Neural crest cell (in vitro differentiated cells): ENCODE measurements at places on chromosomes 6 and 20. TPM values are rescaled to one million over a fixed set of nuclear protein-coding genes. Genes with fewer than 3 reads are reported as not detected.

DNA sequence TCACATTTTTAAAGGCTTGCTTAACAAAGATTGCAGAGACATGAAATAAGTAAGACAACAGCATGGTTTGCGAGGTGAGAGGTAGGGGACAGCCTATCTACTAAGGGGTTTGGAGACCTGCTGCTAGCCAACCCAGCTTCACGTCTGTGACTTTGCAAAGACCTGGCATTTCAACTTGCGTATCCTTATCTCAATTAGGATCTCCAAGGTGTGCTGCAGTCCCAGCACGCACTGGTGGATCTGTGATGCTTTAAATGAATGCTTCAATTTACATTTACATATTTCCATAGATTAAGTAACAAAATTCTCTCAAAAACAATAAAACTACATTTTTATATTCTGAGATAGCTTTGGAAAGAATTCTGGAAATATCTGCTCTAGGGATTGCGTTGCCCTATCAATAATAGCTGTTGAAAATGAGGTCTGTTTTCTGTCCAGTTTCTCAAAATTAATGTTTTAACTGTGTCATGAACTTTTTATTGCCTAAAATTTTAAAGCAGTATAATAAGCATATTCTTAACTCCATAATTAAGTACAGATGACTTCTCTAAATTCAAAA lies 124.4 kb upstream of the EDN1 start:
- DNase-seq: no peak

DNA sequence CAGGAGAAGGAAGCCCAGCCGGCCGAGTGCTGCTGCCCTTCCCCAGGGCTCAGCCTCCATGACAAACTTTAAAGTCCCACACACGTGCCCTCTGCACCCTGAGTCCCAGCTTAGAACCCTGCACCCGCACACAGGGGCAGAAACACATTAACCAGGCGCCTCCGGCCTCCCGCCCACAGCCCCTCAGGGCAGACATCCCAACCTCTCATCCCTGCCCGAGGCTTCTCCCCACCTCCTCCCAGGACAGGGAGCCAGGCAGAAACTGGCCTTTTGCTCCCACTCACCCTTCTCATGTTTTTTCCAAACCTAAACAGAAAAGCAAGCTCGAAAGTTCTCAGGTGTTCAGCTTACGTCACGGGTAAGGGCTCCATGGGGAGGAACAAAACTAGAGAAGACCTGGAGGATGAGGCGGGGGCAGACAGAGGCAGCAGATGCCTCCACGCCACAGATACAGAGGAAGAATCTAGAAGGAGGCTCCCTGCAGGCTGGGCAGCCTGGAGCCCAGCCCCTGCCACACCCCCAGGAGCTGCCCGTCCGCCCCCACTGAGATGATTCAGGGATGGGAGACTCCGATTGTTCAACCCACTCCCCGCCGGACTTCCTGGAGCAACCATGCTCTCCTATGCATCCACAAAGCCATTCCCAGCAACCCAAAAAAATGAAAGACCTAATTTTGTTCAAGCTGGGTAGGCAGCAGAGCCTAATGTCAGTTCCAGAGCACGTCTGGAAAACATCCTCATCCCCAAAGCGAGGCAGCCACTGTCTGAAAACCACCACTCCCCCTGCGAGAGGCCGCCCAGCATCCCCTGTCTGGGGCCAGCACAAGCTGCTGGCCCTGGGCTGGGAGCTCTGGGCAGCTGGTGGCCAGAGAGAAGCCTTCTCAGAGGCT lies 8.8 kb downstream of the KCNQ2 start:
- no peak for DNase-seq

TRIM15 gene
- not detected in 2 replicates for total RNA-seq

GRCh38 chr6:54654381-54654780 lies 192.2 kb upstream of the FAM83B start:
- no peak for DNase-seq

- no peak for DNase-seq
Observed at GRCh38 chr6:34656378-34657036, 40.1 kb downstream of the ILRUN start.

- DNase-seq: no peak
Observed at GRCh38 chr6:124907596-124907995, 54.6 kb upstream of the RNF217 start.
